ENCODE measurements at places on chromosomes 1 and 21.

GRCh38 chr1:201020721-201021629, 2.5 kb downstream of the KIF21B start:
- DNase-seq = no peak

DNA sequence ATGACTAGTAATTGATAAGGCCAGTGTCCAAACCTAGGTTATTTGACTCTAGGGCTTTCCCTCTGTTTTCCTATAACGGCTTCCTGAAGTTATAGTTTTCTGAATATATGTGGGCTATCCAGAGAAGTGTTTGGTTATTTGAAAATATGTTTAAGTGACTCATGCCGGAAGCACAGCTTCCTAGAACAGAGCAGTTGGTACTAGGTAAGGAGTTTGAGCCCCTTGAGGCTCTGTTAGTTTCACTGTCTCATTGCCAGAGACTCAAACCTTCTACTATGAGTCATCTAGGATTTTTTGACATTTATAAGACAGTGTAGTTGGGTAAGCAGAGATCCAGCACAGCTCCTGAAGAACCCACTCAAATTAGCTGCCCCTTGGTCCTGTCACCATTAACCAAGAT, 27.1 kb upstream of the LEPR start:
- DNase-seq = peak; percentile 7

DNA sequence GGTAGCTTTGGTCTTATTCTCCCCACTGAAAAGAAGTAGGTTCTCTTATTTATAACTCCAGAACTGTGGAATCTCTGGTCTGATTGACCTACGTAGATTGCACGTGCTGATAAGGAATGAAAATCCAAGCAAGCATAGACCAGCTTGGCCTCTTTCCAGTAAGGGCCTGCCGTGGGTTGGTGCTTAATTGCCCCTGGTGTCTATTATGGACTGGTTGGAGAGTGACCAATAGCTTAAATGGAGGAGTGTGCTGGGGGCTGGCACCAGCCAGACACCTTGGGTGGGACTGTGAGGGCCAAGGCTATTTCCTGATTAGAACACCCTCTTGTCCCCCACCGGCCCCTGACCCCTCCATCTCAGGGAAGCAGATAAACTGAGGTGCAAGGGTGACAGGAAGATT, 74.0 kb downstream of the TENT5C start:
- DNase-seq = no peak

DNA sequence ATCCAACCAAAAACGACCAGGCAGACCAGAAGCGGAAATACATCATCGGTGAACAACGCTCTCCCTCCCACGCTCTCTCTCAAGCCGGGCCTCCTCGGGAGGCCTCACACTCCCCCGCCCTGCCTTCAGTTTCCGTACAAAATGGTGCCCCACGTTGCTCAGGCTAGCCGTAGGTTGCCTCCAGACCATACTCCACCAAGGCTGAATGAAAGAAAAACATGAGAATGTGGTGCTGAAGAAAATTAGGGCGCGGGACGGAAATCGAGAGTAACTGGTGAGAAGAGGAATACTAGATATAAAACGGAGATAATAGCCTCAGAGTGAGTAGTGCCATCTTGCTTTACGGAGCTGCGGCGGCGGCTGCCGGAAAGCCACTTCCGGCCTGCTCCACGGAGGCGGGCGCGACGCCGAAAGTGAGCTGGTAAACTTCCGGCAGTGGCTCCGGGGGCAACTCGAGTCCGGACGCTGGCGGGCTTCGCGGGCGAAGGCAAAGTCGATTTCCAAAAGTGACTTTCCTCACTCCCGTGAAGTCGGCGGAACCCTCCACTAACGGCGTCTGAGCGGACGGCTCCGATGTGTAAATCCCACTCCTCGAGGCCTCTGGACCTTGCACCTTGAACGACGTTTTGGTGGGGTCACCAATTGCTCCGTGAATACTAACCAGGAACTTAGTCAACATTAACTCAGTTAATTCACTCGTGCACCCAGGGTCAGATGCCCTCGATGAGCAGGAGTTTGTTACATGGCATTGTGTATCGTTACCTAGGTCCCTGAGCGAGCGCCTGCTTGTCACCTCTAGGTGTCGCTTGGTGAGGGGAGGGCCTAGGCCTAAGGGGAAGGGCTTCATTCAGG, at the start of gene SH3BP5L:
Gene SH3BP5L (minus strand): TSS at position 7 of the 852 bp plus-strand sequence. CDS start 980 bp downstream, outside the sequence.
- DNase-seq = peak; percentile 96

GRCh38 chr1:32639489-32640075, 10.8 kb downstream of the ZBTB8OS start:
- DNase-seq = no peak

All from GM13977 (cell line).